ENCODE measurements at places on chromosomes 7 and 10. TPM values are rescaled to one million over a fixed set of nuclear protein-coding genes. Genes with fewer than 3 reads are reported as not detected.

DNA sequence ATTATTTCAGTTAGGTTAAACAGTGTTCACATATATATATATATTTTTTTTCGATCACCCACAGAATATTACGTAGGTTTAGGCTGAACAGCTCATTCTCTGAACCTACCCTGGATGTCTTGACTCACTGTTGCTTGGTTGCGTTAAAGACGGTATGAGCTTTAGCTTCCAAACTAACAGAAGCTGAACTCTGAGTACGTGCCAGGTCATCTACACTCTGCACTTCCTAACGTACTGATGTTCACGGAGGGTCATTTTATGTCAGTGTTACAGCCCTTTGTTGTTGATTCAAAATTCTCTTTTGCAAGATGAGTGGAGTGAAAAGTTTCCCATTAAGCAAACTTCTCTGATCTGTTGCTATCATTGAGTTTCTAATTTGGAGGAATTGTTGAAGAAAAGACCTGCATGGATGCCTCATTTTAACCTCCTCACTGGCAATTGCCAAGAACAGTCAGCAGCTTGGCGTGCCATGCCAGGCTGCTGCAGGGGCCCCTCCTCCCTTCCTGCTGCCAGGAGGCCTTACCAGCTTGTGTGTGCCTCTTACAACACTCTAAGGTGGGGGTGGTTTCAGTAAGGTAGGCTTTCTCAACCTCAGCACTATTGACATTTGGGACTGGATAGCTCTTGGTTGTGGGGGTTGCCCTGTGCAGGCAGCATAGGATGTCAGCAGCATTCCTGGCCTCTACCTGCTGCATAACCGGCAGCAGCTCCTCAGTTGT is 44.3 kb downstream of the INSYN2A start:
- no peak for DNase-seq

- no peak for DNase-seq
These were observed 3.1 kb downstream of the VSIR start for GRCh38 chr10:71770255-71770654.

GRCh38 chr7:158228986-158229385 is 358.6 kb downstream of the PTPRN2 start:
- no peak for DNase-seq

DNA sequence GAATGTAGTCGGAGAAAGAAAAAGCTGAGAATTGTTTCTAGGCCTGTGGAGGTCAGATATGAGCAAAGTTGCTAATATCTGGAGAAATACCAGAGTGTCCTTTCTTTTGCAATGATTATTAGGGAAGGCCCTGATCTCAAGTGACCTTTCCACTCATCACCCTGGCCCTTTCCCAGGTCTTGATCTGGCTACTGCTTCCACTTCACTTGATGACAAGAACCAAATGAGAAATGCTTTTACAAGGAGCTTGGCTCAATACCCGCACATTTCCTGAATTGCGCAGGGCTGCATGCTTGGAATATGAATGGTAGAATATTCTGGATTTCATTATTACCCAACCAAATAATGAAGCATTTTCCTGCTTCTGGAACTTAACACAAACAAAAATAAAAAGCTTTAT is 104.6 kb downstream of the ITGB8 start:
- DNase-seq, result peak; percentile 70

GRCh38 chr7:22397981-22398380 is 41.0 kb upstream of the RAPGEF5 start:
- no peak for DNase-seq

- no peak for DNase-seq
These were observed 173.3 kb upstream of the ZNF804B start for GRCh38 chr7:88586219-88586618.

DNA sequence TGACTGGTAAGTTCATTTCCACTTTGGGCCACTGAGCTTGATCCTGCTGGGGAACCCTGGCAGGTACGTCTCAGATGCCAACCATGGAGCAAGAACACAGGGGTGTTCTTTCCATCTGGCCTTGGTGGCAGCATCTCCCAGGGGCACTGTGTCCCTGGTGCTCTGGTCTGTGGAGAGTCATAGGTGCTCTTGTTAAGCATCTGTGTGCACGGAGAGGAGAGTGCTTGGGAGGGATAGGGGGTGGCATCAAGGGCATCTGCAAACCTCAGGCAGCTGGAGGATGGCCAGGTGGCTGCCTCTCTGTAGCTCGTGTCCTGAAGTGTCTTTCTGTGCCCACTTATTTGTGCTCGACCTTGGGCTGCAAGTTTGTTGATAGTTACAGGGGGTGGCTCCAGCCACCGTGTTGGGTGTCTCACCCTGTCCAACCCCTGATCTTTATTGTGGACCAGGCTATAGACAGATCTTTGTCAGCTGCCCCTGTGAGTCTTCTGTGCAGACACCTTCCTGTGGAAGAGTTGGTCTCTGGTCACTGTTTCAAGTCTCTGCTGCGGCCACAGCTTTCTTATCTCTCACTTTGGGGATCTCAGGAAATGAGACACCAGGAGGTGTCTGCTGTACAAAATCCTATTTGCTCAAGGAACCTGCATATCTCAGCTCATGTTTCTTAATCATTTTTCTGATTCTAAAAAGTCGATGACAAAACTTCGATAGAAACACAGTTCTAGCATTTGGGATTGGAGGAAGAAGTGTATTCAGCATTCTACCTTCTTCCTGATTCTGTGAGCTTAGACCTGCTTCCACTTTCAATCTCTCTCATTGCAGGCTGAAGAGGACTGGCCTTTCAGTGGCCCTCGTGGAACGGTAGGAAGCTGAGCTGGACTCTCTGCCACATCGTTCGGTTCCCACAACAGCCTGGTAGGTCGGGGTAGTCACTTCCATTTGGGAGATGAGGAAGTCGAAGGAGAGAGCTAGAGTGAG is 17.2 kb upstream of the GIMAP8 start:
- peak; percentile 45 for DNase-seq

GRCh38 chr7:157744786-157745601 is 408.2 kb downstream of the DNAJB6 start:
- DNase-seq, result no peak

DNA sequence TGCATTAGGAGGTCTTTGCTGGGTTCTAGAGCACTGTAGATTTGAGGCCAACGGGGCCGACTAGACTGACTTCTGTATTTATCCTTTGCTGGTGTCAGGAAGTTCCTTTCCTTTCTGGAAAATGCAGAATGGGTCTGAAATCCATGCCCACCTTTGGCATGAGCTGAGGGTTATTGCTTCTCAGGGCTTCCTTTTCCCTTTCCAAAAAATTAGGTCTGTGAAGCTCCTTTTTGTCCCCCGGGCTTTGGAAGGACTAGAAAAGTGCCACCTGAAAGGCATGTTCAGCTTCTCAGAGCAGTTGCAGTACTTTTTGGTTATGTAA is 675 bp downstream of the IL6 start:
- no peak for DNase-seq

DNA sequence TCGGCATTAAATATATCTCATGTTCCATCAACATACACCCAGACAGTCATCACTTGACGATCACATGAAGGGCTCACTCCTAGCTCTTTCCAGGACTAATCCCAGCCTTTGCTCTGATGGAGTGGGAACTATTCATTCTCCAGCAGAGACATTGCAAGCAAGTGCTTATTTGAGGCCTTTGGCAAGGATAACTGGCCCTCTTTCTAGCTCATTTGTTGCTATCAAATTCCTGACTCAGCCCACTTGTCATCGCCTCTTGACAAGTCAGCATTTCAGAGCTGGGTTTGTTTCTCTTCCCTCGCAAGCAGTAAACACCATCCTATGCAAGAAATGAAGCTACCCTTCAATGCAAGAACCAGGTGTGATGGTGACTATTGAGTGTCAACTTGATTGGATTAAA is 1165.7 kb upstream of the AUTS2 start:
- DNase-seq, result no peak

DNA sequence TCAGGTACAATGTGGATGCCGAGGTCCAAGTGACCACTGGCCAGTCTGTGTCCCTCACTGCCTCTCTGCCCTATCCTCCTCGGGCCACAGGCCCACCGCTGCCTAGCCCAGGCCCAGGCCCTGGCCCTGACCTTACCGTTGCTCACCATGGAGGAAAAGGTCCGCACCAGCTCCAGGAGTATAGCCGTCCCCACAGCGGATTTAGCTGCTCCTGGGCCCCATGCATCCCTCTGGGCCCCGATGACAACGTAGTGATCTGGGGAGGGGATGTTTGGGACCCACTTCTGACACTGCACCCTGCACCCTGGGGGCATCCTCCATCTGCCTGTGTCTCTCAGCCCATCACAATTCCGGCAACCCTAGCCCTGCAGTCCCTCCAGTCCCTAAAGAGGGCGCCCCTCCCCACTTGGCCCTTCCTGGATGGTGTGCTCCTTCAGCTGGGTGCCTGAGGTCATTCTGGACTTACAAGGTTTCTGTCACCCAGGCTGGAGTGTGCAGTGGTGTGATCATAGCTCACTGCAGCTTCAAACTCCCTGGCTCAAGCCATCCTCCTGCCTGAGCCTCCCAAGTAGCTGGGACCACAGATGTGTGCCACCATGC is 12.1 kb downstream of the TFR2 start:
- DNase-seq, result no peak

DNA sequence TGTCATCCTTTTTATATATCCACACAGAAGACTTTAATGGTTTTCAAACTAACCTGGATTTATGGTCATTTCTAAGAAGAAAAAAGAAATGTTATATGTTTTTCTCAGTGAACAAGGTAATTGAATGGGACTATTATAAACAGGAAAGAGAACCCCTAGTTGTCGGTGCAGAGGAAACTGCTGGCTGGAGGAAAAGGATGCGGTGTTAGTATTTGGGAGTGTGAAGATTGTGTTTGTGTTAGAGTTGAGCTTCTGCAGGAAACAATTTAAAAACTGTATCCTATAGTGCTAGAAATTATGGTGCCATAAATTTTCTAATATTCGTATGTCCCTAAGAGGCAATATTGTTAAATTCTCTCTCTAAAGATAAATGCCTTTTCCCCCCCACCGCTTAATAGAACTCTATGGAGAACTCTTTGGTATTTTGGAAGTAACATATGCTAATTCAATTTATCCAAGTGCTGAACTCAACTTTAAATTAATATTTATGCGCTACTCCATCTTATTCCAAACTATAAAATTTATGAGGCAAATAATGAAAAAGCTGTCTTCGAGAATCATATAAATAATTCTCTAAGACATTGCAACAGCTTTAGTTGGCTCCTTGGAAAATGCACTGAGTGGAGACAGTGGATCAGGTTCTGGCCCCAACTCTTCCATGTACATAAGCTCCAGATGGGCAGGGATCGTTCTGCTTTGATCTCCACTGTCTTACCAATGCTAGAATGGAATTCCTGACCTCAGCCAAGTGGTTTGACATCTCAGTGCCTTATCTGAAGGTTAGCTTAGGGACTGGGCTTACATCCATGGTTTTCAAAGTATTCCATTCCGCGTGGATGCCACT is 5.6 kb downstream of the BZW2 start:
- DNase-seq, result no peak

DNA sequence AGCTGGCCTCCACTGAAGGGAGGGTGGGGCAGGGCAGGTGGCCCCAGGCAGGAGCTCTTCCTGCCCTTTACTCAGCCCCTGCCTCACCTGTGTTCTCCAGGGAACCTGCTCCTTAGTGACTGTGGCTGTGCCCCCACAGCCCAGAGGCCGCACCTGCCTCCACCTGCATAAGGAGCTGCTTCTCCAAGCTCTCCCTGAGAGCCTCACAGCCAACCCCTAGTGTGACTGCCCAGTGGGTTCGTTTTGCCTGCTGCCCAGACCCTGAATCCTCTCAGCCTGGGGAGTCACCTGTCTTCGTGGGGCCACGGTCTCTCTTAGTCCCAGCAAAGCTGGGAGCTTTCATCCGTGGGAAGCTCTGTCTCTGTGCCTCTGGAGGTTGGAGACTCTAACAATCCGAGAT is 94.4 kb downstream of the GLRX3 start:
- DNase-seq, result no peak

GRCh38 chr10:28533186-28533564 is 257 bp downstream of the WAC start:
- no peak for DNase-seq

- peak; percentile 34 for DNase-seq
These were observed 38.8 kb upstream of the INPP5A start for GRCh38 chr10:132498562-132499366.

- DNase-seq, result no peak
These were observed 170.4 kb upstream of the C7orf33 start for GRCh38 chr7:148419856-148420832.

- no peak for DNase-seq
These were observed 8.0 kb downstream of the RSU1 start for GRCh38 chr10:16809074-16809718.

DNA sequence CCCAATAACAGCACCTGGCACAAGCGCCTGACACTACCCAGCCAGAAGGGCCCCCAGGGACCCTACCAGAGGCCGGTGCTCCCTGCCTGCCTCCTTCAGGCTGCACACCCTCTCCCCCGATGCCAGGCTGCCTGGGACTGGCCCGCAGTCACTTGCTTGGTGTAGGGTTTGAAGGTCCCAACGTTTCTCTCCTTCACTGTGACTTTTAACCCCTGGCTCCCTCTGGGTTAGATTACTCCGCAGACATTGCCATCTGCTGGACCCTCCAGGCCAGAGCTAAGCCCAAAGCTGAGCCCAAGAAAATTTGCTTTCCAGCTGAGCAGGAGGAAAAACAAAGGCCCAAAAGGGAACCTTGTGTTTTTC is 6.9 kb downstream of the CDHR1 start:
- DNase-seq, result peak; percentile 21

CASD1 gene
- 9.0 TPM for total RNA-seq

NODAL gene
- total RNA-seq, result not detected

NUTM2D gene
- total RNA-seq, result 7.4 TPM

ZPBP gene
- total RNA-seq, result not detected

FGFR2 gene
- 180 TPM for total RNA-seq

NUTM2E gene
- not detected for total RNA-seq
